ELR (cell line): ENCODE measurements at places on chromosomes 3 and 15.
A peak's percentile ranks its signal among the peaks of the same experiment; 100 is the strongest.

DNA sequence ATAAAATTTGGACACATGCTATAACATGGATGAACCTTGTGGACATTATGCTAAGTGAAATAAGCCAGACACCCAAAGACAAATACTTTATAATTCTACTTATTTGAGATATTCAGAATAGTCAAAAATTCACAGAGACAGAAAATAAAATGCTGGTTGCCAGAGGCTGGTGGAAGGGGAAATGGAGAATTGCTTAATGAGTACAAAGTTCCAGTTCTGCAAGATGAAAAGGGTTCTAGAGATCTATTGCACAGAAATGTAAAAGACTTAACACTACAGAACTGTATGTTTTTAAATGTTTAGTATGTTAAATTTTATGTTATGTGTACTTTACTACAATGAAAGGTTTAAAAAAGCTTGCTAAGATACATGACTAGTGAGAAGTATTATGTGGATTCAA is 344.8 kb downstream of the CNTN3 start:
- DNase-seq = no peak

DNA sequence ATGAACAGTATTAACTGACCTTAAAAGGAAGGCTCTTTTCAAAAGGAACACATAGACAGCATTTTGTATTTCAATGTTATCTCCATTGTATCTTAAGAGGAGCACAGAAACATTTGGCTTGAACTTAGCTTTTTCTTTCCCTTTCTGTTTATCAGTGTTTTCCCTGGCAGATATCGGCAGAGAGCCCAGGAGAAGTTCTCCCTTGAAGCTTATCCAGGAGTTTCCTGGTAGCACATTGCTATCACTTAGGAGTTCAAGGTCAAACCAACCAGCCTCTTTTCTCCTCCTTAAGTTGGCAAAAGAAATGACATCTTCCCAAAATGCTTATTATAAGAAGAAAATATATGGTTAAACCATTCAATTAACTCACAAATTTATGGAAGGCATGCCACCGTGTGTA is 344.6 kb upstream of the UBE2E2 start:
- no peak for DNase-seq

DNA sequence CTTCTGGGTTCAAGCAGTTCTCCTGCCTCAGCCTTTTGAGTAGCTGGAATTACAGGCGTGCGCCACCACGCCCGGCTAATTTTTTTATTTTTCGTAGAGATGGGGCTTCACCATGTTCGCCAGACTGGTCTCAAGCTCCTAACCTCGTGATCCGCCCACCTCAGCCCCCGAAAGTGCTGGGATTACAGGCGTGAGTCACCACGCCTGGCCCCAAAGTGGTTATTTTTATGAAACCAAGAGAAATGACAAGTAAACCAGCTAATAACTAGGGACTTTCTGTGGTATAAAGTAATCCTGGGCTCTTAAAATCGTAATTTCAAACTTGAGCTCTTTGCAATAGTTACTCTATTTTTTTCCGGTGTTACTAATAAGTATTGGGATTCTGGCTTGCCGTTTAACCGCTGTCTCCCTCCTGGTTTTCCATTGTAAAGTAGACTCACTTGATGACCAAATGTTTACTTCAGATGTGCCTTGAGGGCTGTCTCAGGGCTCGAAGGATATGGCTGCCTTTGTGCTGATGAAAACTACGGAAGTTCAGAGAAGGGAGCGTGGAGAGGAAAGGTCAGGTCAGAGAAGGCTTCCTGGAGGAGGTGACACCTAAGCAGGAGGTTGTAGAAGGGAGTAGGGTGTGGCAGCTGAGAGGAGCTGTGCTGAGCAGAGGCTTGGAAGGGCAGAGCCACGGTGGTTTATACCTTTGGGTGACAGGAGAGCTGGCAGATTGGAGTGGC is 4.2 kb downstream of the ZSCAN2 start:
- DNase-seq = peak; percentile 20

DNA sequence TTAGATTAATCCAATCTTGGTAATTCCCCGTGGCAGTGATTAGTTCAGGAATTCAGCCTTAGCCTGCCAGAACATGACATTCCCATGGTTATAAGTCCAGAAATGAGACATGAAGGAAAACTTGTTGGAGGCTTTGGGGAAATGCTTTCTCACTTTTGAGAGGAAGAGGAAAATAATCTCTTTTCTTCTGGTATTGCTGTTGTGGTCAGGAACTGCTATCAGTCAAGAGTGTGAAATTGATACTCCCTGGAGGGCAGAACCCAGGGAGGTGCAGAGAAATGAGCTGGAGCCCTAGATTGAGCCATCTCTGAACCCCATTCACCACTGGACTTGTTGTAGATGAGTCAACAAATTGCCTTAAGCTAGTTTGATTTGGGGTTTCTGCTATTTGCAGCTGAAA is 38.6 kb upstream of the APH1B start:
- peak; percentile 89 for DNase-seq

GRCh38 chr3:128855569-128855968 is 23.9 kb upstream of the ACAD9 start:
- no peak for DNase-seq

DNA sequence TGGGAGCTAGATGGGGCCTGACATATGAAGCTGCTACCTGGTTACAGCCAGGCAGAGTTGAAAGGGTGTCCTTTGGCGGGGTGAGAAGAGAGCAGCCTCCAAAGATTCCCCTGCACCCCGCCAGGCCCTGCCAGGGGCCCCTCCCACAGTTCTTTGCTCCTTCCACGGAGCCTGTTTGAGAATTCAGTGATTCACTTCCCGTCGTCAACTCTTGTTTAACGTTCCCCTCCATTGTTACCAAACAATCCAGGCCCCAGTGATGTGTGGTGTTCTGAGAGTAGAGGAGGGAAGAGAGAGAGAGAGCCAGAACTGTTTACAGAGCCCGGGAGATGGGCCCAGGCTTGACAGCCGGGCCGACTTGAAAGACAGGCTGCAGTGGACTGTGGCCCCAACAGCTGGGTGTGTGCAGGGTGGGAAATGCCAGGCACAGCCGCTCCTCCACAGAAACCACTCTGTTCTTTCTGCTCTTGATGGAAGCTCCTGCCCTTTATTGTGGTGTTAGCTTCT is 81.5 kb downstream of the SMAD3 start:
- peak; percentile 95 for DNase-seq

DNA sequence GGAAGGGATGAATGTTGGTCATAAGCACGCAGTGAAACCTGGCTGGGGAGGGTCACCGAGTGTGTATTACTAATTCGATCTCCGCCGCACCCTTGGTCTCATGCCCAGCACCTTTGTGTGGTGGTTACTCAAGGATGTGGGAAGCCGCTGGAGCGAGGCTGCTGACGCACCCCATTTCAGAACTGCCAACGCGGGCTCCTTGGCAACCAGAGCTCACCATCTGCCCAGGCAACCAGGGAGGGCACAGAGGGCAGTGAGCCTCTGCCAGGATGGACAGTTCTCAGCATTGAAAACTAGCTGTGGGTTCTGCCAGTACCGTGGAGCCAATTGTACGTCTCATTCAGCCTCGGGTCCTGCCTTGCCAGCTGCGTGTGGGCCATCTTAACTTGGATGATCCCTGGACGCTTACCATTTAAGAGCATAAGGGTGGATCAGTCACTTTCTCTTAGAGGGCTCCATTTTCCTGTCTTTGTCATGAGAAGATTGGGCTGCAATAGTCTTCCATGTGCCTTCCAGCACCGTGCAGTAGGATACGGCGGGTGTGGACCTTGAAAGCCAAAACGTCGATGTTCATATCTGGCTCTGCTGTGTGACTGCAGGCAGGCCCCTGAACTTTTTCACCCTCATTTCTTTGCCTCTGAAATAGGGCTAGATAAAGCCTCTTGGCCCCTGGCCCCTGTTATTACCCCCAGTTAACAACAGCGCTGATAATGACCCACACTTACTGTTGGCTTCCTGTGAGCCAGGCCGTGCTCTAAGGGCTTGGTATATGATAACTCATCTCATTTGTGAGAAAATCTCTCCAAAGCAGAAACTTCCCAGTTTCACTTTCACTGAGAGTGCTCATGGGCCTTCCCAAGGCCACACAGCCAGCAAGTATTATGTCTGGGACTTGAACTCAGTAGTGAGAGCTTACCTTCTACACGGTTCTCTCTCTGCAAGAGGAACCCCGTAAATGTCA is 238.8 kb downstream of the OPA1 start:
- DNase-seq = no peak

DNA sequence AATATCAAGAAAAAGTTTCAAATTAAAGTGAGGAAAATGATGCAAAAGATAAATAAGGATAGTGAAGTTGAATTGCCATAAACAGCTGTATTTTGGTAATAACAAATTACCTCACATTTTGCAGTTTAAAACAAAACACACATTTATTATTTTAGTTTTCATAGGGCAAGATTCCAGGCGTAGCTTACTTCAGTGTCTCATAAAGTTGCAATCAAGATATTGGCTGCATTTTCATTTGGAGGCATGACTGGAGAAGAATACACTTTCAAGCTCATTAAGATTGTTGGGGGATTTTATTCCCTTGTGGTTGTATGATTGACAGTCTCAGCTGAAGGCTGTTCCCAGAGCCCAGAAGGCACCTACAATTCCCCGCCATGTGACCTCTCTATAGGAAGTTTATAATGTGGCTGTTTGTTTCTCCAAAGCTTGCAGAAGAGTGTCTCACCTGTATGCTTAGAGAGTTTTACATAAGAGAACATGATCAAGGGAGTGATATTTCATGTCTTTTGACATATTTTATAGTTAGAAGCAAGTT is 151.4 kb downstream of the OTOL1 start:
- DNase-seq = no peak

- DNase-seq = no peak
Observed at GRCh38 chr15:92366381-92366780, 27.3 kb upstream of the ST8SIA2 start.

GRCh38 chr15:69497667-69498066 is 45.0 kb downstream of the RPLP1 start:
- no peak for DNase-seq

GRCh38 chr3:23867400-23867799 is 49.4 kb downstream of the NKIRAS1 start:
- DNase-seq = no peak

DNA sequence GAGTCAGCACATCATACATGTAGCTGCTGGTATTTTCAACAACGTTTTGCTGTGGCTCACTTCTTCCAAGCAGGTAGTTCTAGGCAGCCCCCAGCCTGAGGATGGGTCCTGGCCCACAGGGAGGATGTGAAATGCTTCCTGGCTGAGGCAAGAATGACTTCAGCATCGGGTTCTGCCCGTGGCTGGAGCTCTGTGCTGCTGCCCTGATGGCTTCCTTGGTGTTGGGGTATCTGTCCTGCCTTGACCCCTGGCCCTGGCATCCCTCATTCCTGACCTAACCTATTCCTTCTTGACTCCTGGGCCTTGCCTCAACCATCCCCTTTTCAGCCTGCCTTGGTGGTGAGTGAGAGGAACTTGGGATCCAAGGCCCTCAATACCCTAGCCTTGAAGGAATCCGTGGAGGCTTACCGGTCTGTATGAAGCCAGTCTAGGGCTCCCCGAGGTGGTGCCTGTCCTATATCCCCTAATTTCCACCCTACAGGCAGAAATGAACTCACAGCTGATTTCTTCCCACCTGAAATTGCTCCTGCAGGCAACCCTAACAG is 300.6 kb downstream of the TLE3 start:
- no peak for DNase-seq

- DNase-seq = peak; percentile 86
Observed at GRCh38 chr3:171801738-171802589, 8.3 kb downstream of the PLD1 start.

GRCh38 chr15:78638658-78639314 is 2.2 kb downstream of the CHRNB4 start:
- DNase-seq = peak; percentile 60

- DNase-seq = peak; percentile 41
Observed at GRCh38 chr15:88894348-88894818, 961 bp downstream of the HAPLN3 start.

DNA sequence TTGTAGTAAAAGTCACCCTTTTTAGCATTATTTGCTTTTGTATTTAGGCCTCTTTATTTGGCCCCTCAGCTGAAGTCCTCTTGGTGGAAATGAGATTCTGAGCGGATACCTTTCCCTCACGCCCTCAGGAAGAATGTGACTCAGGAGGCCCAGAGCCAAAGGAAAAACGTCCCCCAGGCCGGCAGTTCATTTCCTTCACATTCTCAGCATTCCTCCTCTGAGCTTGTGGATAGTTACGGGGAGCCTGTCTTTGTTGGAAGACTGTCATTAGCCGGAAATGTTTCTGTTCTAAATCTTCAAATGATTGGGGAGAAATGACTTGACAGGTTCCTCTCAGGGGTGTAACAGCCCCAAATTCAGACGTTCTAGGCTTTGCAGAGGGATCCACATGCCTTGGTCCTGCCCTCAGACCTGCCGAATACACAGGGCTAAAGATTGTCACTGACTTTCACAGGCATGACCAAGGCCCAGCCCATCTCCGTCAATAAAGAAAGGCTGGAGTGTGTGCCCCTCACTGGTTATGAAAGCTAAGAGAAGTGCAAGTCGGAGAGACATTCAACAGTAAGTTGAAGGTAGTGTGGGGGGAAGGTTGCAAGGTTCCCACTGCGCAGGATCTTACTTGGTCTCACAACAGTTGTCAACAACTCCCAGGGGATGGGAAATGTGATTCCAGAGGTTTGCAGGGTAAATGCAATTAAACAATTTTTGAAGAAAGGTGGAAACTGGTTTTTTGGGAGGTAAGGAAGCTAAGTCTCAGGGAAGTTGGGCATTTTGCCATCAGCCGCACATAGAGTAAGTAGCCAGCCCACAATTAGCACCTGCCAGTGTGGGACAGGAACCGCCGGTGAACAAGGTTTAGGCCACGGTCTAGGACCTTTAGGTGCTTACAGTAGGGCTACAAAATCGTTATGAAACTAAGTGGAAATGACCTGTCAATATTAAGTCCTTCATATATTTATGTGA is 39.7 kb upstream of the MYZAP start:
- DNase-seq = peak; percentile 92

GRCh38 chr3:196995646-196996355 is 27.2 kb upstream of the PIGZ start:
- DNase-seq = no peak

DNA sequence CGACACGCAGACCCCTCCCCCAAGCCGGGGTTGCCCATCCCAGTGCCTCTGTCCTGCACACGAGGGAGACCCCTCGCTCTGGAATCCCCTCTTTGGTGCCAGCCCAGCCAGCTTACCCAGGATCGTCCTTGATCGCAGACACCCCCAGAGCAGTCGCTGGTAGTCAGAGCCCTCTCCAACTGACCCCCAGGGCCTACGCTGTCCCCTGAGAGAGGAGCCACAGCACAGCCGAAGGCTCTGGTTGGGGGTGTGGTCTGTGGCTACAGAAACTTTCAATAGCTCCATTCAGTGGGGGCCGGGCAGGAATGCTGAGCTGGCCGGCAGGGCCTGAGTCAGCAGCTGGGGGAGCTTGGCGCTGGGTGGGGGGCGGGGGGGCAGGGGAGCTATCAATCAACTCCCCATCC is at the start of gene LCTL:
Gene LCTL (minus strand): TSS at position 258 of the 404 bp plus-strand sequence. CDS start 633 bp downstream, outside the sequence.
- DNase-seq = peak; percentile 64

GRCh38 chr15:79973456-79974195 is 2.6 kb upstream of the BCL2A1 start:
- no peak for DNase-seq
